ENCODE measurements at places on chromosomes 1 and 21.

GRCh38 chr1:13749543-13750341 is 49.8 kb downstream of the PRDM2 start:
- no peak for DNase-seq

- peak; percentile 79 for DNase-seq
Observed at GRCh38 chr1:115062542-115063004, 26.7 kb downstream of the TSPAN2 start.

- no peak for DNase-seq
Observed at GRCh38 chr21:17491716-17492414, 21.0 kb upstream of the CXADR start.

- no peak for DNase-seq
Observed at GRCh38 chr1:173529106-173529505, 52.0 kb downstream of the PRDX6 start.

GRCh38 chr21:25391777-25392176 is 215.5 kb downstream of the MRPL39 start:
- no peak for DNase-seq

GRCh38 chr21:46560568-46561444 is 44.1 kb downstream of the S100B start:
- DNase-seq = no peak

GRCh38 chr21:30714456-30714855 is 4.1 kb downstream of the KRTAP21-3 start:
- no peak for DNase-seq

- DNase-seq = no peak
Observed at GRCh38 chr1:225548140-225548857, 104.6 kb downstream of the ENAH start.

DNA sequence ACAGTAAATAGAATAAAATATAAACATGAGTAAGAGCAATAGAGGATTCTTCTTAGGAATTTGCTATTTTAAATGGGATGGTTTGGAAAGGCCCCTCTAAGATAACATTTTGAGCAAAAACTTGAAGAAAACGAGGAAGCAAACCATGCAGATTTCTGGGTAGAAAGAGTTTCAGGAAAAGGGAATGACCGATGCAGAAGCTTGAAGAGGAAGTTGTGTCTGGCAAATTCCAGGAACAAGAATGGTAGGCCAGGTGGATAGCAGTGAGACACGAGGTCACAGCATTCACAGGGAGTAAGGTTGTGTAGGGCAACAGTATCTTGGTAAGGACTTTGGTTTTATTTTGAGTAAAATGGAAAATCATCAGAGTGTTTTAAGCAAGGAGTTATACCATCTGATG is 108.9 kb downstream of the PEX14 start:
- DNase-seq = no peak

DNA sequence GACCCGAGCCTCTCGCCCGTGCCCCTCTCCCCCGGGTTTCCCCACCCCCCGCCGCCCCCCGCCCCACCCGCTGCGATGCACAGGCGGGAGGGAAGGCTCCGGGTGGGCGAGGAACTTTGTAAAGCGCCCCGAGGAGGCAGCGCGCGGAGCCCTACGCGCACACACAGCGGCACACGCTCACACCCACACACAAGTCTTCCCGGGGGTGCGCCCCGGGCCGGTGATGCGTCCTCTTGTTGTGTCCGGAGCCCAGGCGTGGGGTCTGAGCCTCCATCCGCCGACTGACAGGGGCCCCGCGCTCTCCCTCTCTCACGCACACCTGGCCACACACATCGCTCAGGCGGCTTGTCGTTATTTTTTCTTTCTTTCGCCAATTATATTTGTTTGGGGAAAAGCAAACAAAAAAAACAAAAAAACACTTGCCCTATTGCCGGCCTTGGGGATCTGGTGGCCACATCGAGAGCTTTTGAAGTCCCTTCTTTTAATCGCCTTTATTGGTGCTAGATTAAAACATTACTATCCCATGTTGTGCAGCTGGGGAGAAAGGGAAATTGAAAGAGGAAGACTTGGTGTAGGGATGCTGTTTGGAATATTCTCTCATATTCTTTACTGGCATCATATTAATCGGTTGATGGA is 770 bp downstream of the NTNG1 start:
- no peak for DNase-seq

GRCh38 chr1:81420760-81421159 is 380.0 kb upstream of the ADGRL2 start:
- no peak for DNase-seq

DNA sequence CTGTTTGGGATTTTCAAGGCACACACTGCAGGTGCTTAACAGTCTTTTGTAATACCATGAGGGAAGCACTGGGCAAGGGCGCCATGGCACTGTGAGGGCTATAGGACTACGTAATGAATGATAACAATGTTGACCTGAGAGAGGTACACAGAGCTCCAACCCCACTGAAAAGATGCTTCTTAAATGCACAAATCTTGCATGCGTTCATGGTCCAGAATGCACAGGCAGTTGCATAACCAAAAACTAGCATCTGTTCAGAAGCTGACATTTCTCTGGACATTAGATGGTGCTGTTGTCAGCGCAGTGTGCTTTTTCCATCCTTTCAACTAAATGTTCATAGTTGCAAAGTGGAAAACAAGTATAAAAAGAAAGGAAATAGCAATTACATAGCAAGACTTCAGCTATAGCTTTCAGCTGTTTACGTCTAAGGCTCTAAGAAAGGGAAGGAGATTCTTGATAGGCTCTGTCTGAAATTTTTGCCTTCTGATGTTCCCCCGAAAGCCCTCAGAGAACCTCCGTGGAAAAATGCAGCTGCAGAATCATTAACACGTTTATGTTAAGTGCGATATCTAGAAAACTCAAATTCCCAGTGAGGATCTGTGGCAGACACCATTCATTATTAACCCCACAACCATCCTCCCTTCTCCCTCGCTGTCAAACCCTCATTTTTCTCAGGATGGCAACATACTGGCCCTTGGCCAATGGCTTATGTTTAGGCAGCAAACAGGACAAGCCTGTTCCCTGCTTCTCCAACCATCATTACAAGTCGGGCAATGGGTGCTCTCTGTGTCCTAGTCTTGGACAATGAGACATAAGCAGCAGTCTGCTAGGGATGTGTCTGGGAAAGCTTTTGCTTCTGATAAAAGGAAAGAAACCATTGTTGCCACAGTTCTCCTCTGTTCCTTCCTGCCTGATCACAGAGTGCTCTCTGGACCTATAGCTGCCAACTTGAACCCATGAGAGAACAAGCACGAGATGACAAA is 8.2 kb upstream of the TARBP1 start:
- DNase-seq = no peak

DNA sequence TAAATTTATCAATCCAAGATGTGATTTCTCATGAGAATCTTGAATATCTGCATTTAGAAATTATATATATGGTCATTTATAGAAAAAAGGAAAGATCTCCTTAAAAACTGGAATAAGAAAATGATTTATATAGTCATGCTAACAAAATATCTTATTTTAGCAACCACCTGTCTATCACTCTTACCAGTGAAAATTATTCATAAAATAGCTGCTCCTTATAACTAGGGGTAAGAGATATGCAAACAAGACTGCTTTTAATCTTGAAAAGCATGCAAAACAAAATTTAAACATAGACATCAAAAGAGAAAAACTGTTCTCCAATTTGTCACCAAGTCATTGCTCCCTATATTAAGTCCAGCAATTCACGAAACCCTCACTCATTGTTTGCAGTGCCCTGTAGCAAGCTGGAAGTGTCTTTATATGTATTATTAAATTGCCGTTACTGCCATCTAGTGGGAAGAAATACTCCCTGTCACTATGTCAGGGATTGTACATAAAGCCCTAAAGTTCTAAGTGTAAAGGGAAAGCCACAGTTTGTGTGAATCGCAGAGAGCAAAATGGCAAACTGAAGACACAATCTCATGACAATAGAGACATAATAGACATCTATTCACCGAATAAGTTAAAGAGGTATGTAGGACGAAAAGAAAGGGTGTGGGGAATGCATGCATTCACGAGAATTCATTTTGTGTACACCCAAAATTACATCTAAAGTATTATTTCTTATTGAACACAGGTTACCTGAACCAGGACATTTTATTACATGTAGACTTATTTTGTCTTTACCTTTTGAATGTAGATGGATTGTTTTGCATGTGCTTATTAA is 600.5 kb downstream of the USP25 start:
- DNase-seq = no peak

- DNase-seq = no peak
Observed at GRCh38 chr1:43285269-43285990, at the start of gene C1orf210. C1orf210 (minus strand) TSS chr1:43285581; CDS start chr1:43283270, 2,311 bp downstream.

DNA sequence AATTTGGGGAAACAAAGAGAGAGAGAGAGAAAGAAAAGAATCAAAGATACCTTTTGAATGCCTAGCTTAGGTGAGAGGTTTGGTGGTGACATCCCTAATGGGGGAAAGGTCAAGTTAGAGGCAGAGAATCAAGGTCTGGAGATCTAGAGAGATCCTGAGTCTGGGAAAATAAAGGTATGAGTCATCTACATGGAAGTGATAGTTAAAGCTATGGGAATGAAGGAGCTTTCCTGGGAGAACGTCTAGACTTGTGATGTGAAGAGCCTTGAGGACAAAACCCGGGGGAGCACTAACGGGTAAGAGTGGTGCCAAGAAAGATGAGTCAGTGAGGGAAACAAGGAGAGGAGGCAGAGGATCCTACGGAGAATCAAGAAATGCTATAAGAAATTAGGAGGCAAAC is 110.8 kb upstream of the RUNX1 start:
- no peak for DNase-seq

DNA sequence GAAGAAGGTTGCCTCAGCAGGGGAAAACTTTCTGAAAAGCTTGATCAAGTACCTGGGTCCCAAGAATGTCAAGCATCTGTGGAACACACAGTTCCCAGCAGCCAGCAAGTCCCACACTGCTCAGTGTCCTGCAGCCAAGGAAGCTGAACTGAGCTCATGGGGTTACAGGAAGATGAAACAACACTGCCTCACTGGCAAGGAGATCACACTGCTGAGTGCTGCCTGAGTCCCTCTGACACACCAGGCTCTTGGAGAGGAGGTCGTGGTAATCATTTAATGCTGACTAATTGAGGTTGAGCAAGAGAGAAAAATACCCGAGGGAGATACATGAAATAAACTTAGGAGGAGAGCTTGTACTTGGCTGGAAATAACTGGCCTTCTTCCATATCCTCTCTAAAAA is 75.2 kb downstream of the MPZL1 start:
- DNase-seq = no peak

DNA sequence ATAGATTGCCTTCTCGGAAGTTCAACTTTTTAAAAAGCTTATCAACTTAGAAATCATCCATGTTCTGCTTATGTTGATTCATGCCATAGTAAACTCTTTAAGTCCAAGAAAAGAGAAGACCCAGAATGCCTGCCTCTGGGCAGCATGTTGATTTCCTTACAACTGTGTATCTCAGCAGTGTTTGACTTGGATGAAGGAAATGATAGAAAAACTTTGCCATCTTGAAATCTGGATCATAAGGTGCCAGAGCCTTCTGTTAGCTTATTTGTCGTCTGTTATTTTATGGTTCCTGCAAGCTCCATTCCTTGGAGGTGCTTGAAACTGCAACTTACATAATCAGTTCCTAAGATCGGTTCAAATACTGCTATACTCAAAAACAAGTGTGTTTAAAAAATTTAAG is 124.5 kb downstream of the ATP5PO start:
- DNase-seq = no peak

GRCh38 chr1:196114193-196114592 is 494.0 kb downstream of the KCNT2 start:
- no peak for DNase-seq

DNA sequence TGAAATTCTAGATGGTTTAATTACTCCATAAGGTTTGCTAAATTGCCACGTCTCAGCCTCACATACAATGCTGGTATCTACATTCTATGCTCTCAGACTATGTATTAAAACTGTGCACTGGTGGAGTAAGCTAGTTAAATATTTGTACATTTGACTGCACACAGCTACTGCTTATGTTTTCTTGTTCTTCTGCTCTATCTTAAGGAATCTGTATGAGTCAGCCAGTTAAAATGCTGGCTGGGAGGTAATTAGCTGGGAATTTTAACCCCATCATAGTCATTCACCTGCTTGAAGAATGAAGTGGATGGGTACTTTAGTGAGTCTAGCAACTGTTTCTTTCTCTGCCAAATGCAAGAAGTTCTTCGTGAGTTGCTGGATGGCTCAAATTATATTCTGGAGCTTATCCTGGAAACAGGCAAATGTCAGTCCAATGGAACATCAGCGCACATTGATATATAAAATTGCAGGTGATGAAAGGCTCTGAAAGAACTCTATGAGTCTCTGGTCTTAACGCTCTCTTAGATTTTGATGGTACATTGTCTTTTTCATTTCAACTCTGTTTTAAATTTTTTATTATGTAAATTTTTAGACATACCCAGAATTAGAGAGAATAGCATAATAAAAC is 83.4 kb downstream of the BACH1 start:
- no peak for DNase-seq

DNA sequence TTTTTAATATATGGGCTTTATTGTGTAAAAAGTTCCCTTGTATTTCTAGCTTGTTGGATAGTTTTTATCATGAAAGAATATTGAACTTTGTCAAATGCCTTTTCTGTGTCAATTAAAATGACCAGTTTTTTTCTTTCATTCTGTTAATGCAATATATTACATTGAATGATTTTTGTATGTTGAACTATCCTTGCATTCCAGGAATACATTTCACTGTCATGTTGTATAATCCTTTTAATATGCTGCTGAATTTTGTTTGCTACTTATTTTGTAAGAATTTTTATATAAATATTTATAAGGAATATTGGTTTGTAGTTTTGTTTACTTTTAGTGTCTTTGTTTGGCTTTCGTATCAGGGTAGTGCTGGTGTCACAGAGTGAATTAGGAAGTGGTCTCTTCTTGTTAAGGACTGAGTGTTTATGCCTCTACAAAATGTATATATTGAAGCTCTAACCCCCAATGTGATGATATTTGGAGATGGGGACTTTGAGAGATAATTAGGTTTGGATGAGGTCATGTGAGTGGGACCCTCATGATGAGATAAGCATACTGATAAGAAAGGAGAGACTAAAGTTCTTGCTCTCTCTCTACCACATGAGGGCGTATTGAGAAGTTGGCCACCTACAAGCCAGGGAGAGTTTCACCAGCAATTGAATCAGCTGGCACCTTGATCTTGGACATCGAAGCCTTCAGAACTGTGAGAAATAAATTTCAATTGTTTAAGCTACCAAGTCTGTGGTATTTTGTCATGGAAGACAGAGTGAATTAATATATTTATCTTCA is 12.0 kb upstream of the SLAMF6 start:
- DNase-seq = no peak

- no peak for DNase-seq
Observed at GRCh38 chr1:54282101-54282847, 82.3 kb downstream of the MRPL37 start.

DNA sequence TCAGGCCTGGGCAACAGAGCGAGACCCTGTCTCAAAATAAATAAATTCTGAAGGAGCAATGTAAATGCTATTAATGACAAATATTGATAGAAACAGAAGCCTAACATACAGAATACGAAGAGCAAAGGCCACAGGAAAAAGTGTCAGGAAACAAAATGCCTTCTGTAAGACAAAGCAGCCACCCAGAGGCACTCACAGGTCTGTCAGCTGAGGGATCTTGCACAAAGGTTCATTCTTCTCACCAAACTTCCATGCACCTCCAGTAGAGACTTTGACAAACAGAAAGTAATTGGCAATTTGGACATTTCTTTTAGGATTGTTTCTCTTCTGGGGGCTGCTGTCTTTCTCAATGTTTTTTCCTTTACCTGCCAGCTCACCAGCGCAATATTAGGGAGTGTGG is 1.2 kb upstream of the ALDH9A1 start:
- no peak for DNase-seq
